ENCODE measurements at places on chromosomes 6 and 20.

- DNase-seq, result no peak
These were observed 134.7 kb upstream of the EPHA7 start for GRCh38 chr6:93554018-93554417.

GRCh38 chr6:112470950-112471349 lies 123.8 kb downstream of the RFPL4B start:
- DNase-seq, result no peak

GRCh38 chr6:125781314-125781868 lies 9.4 kb upstream of the NCOA7 start:
- DNase-seq, result peak; percentile 69

DNA sequence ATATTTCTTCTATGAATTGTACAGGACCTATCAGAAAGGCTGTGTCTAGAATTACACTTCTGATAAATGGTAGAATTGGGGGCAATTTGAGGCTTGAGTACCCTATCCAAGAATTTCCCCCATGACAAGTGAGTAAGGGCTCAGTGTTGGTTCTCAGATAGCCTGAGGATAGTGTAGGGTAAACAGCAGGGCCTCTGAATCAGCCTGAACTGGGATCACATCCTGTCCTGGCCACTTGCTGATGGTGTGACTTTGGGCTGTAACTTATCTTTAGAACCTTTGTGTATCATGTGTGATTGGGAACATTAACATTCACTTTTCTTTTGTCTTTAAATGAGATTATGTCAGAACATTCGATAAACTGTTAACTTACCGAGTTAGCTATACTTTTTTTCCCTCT lies 151.0 kb downstream of the CLIC5 start:
- no peak for DNase-seq

DNA sequence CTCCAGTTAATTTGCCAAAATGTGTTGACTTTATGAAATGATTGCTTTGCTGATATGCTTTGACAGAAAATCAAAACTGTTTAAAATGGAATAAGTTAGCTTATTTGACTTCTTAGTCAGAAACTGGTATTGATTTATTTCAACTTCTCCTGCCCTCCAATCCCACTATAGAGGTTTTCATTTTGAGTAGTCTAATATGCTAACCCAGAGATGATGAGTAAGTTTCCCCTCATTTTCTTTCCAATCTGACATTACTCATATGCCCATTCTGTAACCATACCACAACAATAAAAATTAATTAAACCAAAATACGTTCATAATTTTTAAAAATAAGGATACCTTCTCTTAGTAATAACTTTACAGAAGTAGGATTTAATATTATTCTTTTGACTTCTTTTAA lies 78.8 kb downstream of the COL19A1 start:
- no peak for DNase-seq

DNA sequence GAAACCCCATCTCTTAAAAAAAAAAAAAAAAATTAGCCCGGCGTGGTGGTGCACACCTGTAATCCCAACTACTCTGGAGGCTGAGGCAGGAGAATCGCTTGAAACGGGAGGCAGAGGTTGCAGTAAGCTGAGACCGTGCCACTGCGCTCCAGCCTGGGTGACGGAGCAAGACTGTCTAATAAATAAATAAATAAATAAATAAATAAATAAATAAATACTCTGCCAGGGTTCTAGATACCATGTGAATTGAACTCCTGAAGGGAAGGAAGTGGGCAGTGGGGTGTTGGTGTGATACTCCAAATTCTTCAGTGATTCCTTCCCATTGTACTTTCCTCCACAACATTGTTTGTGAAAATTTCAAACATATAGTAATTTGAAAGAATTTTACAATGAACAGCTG lies 100.5 kb downstream of the PLCB4 start:
- no peak for DNase-seq

DNA sequence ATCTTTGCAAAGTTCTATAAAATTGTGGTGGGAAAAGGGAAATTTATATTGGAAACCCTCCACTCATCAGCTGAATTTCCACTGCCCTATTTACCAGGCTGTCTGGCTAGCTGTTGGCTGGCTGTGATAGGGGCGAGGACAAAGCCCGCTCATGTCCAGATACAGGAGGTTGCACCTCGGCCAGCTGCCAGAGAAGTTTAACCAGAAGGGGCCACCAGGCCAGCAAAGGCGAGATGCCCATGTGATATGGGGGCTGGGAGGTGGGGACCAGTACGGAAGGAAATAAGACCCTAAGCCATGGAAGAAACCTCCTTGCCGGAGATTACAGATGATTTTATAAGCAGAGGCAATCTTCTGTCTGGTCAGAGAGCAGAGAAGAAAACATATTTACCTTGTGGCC lies 143.8 kb downstream of the FNDC1 start:
- DNase-seq, result no peak

- no peak for DNase-seq
These were observed 90.4 kb downstream of the PLEKHG1 start for GRCh38 chr6:150689900-150690590.

Data from activated CD4-positive, alpha-beta memory T cell treated with anti-CD3 and anti-CD28 coated beads, Interleukin-2, amount 10 ng/mL, durations not matched to agents 7 days and 5 days (primary cell).